ENCODE measurements at places on chromosomes 4 and X.
A peak's percentile ranks its signal among the peaks of the same experiment; 100 is the strongest.

DNA sequence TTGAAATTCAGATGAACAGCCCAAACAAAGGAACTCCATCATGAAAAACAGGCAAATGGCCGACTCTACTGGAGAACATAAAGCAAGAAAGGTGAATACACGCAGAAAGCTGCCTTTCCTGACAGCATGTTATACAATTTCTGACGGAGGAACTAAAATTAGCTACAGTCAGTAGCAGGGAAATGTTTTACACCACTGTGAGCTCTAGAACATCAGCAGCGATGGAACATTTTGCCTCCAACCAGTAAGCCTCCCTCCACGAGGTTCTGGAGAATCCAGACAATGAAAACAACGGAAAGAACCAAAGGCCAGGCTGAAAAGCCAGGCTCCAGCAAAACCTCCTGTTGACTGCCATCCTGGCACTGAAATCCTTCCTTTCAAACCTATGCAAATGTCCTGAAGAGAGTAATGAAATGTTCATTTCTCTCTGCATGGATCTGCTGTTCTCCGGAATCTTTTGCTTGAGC is 78.9 kb downstream of the IRF2 start:
- DNase-seq, result no peak

DNA sequence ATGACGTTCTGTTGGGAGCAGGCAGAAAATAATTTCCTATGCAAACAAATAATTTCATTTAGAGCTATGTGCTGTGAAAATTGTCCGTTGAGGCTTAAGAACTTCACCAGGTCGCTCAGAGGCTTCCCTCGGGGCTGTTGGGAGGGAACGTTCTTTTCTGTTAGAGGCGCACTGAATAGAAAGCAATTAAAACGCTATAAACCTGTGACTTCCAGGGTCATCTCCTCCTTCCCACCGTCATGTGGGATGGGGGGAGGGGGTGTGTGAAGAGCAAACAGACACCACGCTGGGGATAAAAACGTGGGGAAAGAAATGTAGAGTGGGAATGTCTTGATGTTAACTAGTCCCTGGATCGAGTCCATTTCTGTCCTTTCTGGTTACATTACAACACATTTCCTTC is 35.2 kb upstream of the ZNF518B start:
- DNase-seq, result no peak

DNA sequence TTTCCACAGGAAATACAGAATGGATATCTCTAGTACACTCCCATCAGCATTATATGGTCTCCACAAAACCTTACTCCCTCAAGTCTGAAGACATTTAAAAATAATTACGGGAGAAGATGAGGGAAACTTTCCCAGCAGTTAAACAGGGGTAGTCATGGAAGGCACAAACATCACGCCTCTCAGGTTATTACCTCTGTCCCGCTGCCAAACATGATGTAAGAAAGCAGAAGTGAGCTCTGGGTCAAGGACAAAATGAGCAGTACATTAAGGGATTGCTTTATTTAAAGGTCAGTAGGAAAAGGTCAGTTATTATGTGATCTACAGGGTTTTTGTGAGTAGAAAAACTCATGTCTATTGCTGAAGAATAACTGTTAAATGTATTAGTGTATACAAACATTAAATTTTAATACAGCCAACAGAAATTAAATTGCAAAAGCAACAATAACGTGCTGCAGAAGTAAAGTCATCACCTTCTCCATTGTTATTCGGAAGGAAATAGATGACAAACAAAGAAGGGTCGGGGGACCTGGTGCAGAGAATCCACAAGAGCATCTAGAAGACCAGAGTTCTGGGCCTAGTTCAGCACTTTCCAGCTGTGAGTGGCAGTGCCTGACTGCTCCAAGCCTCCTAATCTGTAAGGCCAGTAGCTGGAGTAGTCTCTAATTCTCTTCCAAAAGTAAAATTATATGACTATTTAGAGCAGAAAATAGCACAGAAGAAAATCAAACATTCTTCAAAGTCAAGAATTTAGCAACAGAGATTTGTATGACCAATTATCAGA is 171.2 kb downstream of the PPP3CA start:
- no peak for DNase-seq

DNA sequence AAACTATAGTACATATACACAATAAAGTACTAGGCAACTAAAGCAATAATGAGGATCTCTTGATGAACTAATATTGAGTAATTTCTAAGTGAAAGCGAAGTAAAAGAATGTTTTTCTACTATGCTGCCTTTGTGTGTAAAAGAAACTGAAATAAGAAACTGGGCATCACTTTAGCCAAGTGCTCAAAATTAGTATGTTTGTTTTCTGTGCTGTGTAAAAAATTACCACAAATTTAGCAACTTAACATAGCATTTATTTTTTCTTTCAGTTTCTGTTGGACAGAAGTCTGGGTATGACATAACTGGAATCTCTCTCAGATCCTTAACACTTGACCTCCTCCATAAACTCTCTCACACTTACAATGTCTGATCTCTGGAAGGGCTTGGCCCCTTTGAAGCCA is 687.1 kb upstream of the MAGEB2 start:
- no peak for DNase-seq

GRCh38 chrX:154411981-154412340 is 622 bp downstream of the TAFAZZIN start:
- DNase-seq, result peak; percentile 34

DNA sequence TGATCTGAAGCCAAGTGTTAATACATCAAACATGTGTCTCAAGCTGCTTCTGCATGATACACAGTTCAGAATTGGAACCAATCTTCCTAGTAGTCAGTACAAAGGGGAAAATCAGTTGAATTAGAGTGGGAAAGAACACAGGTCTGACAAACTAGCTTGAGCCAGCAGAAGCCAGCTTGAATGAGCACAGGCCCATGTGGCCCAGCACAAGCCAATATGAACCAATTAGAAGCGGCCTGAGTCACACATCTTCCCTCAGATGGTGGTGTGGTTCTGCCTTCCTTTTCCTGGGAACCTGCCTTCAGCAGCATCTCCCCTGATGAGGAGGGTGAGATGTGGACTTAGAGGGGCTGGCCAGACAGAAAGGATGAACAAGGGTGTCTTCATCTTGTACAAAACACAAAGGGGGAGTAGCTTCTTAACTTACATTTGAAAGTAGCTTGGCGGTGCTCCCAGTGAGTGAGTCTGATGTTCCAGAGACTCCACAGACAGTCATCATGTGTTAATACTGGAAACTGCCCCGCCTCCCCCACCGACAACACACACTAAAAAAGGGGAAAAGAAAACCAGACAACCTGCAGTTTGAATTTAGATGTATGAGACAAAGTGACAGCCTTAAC is 72.0 kb downstream of the FRMPD4 start:
- no peak for DNase-seq

Measured in activated T-helper 9 cell treated with anti-CD3 and anti-CD28 coated beads, Interleukin-2, amount 50 U/mL, for 16 hours (primary cell).